ENCODE measurements at places on chromosomes 2 and 18.
A peak's percentile ranks its signal among the peaks of the same experiment; 100 is the strongest.

GRCh38 chr18:14945984-14946383 lies 198.0 kb downstream of the ANKRD30B start:
- DNase-seq: no peak

- DNase-seq: no peak
Observed at GRCh38 chr2:210233487-210233886, 8.2 kb upstream of the ACADL start.

DNA sequence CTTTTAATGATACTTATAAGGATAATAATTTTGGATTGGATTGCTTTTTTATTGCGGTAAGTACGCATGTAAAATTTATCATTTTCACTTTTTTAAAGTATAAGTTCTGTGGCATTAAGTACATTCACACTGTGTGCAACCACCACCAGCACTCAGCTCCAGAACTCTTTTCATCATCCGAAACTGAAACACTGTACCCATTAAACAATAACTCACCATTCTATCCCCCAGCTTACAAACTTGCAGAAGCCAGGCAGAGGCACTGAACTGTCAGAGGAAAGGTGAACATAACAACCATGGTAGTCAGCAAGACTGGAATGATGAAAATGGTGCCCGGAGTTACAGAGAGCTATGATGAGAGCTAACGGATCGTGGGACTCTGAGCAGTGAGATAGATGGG lies 465.9 kb downstream of the ADCYAP1 start:
- no peak for DNase-seq

DNA sequence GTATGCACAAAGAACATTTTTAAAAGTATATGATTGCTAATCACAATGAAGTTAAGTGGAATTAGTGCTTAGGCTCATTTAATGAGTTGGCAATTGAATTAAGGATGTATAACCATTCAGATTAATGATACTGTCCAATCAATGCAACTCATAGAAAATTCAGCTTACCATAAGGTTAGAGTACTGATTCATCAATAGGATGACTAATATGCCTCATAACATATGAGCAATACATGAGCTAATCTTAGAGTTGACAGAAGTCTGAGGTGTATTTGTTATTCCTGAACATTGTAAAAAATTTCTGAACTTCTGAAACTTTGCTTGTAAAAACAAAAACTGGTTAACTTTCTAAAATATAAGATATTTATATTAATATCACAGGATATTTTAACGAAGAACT lies 118.3 kb upstream of the NETO1 start:
- no peak for DNase-seq

DNA sequence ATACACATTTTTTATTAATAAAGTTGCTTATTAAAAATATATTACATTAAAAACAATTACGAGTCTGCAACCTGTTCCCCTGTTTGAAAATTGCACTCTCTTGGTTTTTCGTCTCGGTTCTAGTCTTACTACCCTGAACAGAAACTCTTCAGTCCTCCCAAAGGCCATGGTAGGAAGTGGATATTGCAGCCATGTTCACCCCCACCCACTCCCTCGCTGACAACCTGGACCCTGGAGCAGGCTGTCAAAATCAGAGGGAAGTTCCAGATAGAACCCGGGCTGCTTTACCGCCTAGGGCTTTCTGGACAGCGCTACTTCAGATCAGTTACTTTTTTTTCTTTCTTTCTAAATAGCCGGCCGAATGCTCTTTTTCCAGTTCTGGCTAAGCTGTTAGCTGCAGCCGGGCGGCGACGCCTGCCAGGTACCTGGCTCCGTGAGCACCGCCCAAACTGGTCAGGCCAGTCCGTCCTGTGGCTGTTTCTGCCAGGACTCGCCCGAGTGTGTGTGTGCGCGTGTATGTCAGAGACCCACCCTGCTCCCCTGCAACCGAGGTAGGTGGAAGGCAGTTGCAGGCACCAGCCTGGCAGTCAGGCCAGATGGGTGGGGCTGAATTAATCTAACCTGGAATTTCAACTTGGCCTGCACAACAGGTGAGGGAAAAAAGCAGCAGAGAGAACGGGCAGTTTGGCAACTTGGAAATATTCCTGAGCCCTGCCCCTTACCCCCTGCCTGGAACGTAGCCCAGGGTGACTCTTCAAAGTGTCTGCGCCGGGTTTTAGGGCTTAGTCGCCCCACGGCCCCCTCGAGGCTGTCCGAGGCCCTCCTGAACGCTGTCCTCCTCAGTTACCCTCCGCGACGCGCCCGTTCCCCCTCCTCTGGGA lies 1.1 kb upstream of the TET3 start:
- peak; percentile 89 for DNase-seq

DNA sequence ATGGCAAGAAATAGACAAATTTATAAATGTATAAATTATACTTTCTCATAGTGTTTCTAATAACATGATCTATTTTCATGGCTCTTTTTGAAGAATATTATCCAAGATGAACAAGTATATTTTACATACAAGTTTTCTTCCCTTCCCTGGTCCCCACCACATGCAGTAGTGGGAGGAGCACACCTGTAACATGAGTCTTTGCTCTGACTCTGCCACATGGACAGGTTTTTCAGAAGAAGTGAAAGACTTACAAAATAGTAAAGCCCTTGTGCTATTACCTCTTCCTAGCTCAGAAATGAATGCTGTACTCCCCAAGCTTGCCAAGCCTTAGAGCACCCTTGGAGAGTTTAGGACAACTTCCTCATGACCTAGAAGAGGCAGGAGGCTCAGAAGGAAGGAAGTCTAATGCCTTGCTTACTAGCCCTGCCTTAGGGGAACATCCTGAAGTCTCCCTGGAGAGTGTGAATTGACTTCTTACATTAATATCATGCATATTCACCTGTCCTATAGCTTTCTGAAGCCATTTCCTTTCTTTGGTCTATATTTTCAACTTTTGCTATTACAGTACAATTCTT lies 18.4 kb downstream of the MXD1 start:
- no peak for DNase-seq

GRCh38 chr2:78535395-78535794 lies 490.1 kb upstream of the REG3G start:
- no peak for DNase-seq

DNA sequence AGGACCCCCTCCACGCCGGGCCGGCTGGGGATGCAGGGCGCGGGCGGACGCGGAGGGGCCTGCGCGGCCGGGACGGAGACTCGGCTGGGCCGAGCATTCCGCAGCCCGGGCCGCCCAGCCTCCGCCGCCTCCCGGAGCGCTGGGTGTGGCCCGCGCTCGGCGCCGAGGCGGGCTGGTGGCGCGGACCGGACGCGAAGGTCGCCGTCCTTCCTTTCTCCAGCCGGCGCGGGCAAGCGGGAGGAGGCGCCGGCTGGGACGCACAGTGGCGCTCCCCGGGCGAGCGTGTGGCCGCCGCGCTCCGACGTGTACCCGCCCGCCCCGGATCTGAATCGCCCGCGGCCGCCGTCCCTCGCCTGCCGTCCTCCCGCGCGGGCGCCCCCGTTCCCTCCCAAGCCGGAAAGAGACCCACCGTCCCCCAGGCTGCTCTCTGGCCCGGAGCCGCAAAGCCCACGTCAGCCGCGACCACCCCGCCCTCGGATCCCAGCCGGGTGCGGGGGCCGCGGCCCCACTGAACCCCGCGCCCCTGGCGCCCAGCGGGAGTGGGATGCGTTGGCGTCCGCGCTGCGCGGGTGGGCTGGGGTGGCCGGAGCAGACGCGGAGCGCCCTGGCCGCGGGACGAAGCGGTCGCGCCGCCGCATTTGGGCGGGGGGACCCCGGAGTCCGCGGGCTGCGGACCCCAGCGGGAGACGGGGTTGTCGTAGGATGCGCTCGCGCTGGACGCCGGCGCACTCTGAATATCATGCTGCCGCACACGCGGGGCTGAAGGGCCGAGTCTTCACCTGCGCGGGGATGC lies 634 bp downstream of the SPATS2L start:
- peak; percentile 58 for DNase-seq

GRCh38 chr2:195498839-195499490 lies 158.1 kb upstream of the SLC39A10 start:
- no peak for DNase-seq

- no peak for DNase-seq
Observed at GRCh38 chr18:61132031-61132430, 201.2 kb upstream of the CDH20 start.

DNA sequence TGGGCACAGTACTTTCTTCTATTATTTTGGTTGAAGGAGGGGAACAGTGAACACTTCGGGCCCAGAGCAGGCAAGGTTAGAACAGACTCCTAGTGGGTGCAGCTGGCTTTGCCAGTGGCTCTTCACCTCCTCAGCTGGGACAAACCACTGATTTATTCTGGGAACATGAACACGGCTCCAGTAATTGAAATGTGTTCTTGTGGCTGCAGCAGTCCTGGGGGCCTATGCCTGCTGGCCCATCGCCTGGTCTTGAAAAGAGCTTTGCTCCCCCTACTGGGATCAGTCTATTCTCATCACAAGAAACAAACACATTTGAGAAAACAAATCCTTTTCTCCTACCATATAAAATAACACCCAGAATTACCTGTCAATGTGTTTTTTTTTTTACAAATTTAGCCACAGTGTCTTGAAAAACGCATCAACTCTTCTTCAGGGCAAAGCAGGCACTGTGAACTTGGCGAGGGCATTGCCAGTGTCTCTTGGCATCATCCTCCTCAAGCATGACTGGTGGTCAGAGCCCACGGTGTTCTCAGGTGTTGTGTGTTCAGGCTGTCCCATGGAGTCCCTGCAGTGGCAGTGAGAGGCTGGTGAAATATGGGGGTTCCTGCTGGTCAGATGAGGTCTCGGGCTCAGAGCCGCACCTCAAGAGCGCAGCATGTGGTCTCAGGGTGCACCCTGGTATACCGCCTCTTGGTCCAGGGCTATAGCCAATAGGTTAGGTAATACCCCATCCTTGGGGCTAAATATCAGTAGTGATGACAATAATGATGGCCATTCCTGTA lies 51.3 kb downstream of the RNF144A start:
- DNase-seq: no peak

DNA sequence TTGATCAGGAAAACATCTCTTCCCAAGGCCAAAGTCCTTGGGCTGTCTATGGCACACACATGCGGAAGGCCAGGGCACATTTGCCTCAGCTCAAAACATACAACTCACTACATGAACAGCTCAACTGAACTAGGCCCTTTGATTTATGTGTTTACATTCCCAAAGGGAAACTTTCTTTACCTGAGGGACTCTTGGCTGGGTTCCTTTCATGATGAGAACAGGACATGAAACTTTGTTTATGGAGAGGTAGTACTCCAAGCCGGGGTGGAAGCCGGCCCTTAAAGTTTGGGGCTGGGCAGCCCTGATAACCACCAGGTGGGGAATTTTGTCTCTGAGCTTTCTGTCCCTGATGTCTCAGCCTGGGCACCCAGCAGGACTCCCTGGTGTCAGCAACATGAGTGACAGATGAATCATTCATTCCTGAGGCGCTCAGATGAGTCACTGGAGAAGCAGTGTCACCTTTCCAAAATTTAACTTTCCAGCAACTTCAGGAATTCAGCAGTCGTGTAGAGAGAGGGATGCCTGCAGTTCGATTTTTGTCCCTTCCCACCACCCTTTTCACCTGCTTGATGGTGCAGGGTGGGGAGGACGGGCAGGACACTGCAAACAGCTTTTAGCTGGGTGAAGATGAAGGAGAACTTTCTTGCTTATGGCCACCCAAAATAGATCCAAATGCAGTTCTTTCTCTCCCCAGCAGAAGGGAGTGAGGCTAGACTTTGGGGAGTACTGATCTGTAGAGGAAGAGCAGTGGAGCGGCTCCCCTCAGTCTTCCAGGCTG lies 331.6 kb downstream of the DYSF start:
- DNase-seq: no peak

DNA sequence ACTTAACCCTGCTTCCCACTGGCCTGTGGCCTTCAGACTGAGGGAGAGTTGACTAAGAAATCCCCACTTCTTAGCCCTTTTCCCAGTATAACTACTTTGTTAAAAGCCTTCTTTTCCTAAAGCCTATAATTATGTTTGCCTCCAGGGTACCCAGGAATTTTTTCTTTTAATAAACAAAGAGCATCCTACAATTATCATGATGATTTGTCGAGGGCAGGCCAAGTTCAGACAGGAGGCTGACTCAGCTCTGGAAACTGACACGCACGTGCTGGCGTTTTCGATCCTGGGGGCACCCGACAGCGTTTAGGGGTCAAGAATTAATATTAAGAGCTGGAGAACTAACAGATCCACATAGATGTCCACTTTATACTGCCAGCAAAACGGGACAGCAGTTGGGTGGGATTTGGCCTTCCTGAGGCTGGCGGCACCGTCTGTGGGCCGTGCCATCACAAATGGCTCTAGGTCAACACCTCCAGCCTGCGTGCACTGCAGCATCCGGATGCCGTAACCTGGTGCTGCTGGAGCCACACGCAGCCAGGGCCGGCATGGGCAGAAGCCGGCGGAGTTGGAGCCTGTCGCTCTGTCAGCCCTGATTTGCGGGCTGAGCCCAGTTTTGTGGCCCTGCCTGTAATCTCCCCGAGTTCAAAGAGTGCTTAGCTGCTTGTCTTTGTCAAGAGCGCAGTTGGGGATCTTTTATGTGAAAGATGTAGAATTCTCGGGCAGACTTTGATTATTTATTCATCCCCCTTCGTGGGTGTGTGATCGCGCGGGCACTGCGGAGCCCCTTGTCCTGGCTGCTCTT lies 191.0 kb downstream of the GLI2 start:
- no peak for DNase-seq

GRCh38 chr18:59268721-59269562 lies 4.3 kb downstream of the RAX start:
- no peak for DNase-seq

- no peak for DNase-seq
Observed at GRCh38 chr2:43851011-43851980, 12.5 kb downstream of the ABCG8 start.

GRCh38 chr18:74367905-74368304 lies 52.3 kb downstream of the C18orf63 start:
- DNase-seq: no peak

GRCh38 chr2:171432969-171433762 lies 624 bp downstream of the METTL8 start:
- peak; percentile 16 for DNase-seq

DNA sequence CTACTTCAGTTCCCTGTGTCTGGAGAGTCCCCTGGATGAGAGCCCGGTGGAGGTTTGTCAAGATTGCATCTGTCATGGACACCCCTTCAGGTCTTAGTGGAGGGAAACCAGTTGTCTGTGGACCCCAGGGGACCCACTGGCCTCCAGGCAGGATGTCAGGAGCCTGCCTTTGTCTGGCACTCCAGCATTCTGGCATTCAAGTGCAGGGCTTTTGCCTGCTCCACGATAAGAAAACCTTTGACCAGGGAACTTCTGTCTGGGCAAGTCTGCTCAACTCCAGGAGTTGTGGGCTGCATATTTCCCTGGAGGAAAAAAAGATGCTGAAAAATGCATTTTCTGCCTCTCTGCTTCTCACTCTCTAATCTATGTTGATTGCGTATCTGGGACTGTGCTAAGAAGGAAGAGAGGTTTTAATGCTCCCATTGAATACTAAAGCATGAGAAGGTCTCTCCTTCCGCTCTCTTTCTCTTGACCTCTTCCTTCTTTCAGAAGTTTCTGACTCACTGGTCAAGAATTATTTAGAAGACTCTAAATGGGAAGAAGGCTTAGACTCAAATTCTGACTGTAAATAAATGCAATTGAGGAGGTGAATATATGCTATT lies 104.5 kb downstream of the MMADHC start:
- no peak for DNase-seq

Data from NCI-H1417 (cell line).